IPS DF 6.9 (cell line): ENCODE measurements at places on chromosomes 5 and 9.

GRCh38 chr9:137479892-137480685 lies 21.0 kb upstream of the NSMF start:
- DNase-seq = no peak

DNA sequence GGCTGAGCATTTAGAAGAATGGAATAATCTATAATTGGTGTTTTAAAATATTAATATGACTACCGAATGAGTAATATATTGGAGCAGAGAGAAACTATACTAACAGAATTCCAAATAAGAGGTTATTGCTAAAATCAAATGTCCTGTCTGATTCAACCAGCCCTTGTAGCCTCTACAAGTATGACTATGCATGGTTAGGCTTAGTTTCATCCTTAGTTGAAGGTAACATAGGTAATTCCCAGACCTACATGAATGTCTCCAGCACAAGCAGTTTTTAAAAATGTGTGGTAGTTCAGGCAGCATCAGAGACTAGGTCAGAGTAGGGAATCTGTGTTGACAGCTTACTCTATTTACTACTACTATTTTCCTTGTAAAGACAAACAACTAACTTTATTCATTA lies 51.7 kb upstream of the SLC27A6 start:
- no peak for DNase-seq

- DNase-seq = no peak
These were observed 10.5 kb downstream of the PTTG1 start for GRCh38 chr5:160432196-160432595.

GRCh38 chr5:16837305-16837704 lies 98.8 kb downstream of the MYO10 start:
- DNase-seq = no peak

DNA sequence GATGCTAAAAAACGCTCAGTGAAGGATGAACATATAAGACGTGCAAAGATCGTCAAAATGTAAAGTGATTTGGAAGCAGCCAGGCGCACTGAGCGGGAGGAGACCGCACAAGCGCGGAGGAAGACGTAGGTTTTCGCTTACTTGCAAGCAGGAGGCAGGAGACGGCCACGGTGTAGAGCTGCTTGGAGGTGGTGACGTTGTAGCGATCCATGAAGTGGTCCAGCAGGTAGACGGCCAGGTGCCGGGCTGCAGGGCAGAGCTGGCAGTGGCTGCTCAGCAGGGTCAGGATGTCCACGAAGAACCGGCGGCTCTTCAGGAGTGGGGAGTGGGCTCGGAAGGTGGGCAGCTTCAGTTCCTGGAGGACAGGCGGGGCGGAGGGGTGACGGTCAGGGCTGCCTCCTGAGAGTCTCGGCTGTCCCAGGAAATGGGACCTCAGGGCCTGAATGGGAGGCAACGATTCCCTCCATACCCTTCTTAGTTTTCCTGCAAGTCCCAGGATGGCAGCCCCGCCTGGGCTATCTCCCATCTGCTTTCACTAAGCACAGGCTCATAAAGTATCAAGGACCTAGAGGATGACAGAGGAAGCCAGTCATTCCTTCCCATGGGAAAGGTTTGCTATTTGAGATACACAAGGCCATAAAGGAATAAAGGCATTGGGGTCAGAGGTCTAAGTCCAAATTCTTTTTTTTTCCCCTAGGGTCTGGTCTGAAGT lies 31.8 kb downstream of the CCNJL start:
- DNase-seq = no peak

DNA sequence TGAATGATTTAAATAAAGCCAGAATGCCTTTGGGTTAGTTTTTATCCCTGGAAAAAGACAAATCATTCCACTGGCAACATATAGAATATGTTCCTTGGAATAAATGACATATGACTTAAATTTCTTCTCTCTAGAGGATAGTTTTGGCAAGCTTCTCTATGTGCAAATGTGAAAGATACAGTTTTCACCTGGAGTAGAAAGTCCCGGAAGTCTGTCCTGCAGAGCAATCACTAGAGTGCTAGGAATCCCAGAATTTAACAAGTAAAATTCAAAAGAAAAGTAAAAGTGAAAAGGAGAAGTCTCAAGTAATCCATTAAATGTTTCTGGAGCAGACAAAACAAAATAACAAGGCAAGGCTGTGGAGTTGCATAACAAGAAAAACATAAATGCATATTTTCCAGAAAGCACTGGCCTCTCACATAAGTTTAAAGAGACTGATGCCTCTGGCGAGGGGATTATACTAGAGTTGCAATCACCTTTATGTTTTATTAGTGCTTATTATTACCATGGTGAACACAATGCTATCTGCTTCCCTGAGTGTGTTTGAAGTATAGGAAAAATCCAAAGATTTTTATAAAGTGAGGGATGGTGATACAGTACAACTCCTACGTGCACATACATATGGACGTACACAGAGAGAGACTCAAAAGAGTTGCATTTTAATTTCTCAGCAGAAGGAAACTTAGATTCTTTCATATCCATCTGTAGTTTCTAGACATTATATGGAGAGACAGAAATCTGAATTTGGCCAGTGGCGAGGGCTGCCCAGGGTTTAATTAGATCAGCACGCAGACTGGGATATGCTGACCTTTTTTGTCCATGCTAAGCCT lies 188.3 kb upstream of the ANKRD55 start:
- no peak for DNase-seq

- peak; percentile 39 for DNase-seq
These were observed 88.1 kb downstream of the FGF1 start for GRCh38 chr5:142597546-142598337.

GRCh38 chr5:124660229-124661093 lies 86.0 kb downstream of the ZNF608 start:
- DNase-seq = no peak

DNA sequence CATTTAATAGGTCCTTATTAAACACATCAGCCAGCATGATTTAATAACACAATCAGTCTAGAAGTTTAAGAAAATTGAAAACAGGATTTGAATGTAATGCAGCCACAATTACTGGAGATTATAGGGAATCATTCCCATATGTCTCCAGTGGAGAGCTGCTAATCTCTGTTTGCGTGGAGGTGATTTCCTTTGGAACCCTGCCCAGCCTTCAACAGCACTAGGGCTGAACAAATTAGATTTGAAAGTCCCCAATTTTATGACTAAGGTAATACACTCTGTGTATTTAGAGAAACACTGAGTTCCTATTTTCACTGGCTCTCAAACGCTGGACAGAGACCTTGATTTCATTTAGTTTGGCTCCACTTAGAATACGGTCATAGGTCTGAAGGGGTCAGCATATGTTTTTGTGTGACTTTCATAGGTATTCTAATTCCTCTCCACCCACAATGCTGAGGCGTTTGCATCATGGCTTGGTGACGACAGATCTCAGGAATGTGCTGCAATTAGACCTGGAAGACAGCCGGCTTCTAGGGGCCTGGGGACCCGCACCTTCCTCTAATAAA lies 508.3 kb downstream of the EBF1 start:
- peak; percentile 33 for DNase-seq

- DNase-seq = no peak
These were observed 1.1 kb downstream of the IL4 start for GRCh38 chr5:132674671-132675506.

DNA sequence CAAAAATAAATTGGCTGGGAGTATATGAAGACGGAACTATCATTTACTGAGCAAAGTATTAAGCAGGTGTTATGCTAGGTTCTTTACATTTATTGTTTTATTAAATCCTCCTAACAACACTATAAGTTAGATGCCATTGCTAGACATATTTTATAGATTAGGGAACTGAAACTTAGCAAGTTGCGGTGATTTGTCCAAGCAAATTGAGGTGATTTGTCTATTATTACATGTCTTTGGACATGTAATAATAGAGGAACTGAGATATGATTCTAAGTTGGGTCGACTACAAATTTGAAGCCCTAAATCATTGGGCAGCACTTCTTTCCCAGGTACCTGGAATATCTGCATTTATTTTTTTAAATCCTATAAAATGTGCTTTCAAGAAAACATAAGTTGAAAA lies 429.9 kb downstream of the GABRG2 start:
- DNase-seq = no peak

DNA sequence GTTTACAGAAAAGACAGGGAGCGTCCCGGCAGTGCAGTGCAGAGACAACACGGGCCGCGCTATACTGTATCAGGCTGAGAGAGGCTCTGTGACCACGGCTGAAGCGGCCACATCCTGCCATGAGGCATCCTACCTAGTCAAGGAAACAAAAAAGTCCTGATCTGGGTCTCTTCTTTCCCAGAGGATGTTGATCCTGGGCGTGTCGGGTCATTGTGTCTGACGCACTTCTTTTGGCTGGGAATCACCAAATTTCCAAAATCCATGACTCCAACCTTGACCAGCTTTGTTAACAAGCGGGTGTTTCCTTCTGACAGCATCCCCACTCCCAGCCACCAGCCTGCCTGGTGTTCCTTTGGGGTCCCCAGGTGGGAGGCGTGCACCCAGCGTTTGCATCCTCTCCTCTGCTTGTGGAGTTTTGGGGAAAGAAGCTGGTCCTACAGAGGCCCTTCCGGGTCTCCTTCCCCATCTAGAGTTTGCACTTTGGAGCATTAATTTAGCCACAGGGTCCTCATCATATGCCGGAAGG lies 91.4 kb upstream of the RAI14 start:
- DNase-seq = no peak

GRCh38 chr9:101574731-101575333 lies 19.9 kb downstream of the PPP3R2 start:
- no peak for DNase-seq

DNA sequence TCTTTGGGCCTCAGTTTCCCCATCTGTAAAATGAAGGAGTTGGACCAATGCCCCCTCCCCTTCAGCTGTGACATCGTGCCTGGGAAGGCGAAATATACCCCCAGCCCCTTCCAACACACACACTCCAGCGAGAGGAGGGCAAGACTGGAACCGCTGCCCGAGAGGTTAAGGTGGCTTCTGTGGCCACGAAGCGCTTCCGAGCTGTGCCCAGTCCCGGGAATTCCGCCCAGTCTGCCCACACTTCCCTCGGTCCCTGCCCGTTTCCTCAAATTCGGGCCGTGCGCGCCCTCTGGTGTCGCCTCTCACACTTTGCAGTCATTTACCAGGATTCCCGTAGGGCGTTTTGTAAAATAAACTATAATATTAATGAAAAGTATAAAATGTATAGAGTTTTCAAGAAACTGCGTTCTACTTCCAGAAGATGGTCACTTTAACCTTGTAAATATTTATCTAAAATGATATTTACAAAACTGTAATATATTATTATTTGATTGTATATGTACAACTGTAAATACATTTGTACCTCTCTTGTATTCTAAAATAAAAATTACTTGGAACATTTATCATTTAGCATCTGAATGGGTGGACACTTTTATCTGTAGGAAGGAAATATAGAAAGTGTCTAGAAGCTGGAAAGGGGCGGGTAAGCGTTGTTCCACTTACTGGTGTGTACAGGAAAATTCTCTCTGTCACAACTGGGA lies 11.0 kb upstream of the EXOSC2 start:
- DNase-seq = no peak

DNA sequence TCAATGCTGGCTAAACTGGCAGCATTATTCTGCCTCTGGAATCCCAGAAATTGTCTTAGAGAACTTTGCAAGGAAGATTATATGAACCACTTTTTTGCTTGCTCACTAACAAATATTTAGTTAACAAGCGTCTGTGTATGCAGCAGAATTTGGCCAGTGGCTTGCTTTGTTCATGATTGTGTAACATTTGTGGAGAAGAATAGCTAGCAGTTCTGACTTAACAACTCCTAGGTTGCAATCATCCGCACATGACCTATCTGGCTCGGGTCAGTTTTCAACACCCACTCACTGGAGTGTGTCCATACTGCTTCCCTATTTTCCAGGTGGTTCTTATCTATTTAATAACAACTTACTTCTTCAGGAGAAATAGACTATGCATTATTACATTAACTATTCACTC lies 98.5 kb downstream of the SNX18 start:
- no peak for DNase-seq

DNA sequence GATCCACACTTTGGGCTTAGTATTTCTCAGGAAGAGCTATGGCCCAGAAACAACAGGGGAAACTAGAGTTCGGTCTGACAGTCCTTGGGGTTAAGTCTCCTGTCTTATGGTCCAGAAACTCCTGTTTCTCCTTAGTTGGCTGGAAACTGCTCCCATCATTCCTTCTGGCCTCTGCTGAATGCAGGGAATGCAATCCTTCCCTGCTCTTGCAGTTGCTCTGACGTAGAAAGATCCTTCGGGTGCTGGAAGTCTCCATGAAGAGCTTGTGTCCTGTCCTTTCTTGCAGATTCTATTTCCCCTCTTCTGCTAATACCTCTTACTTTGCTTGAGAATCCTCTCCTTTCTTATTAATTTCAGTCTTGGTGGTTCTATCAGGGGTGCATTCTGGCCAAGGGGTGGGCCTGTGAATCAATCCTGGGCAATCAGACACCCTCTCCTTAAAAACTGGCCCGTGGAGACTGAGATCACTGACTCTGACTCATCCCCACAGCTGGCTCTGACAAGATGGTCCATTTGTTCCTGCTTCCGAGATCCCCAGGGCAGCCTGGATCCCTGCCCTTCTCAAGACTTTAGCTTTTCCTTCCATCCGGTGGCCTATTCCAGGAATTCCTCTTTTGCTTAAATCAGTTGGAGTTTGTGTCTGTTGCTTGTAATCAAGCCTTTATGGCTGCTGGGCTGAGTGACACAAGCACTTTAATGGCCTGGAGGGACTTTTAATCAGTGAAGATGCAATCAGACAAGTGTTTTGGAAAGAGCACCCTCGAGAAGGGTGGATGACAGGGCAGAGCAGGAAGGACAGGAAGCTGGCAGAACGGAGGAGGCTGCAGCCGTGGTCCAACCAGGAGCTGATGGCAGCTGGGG lies 23.7 kb downstream of the PTGS1 start:
- DNase-seq = no peak

DNA sequence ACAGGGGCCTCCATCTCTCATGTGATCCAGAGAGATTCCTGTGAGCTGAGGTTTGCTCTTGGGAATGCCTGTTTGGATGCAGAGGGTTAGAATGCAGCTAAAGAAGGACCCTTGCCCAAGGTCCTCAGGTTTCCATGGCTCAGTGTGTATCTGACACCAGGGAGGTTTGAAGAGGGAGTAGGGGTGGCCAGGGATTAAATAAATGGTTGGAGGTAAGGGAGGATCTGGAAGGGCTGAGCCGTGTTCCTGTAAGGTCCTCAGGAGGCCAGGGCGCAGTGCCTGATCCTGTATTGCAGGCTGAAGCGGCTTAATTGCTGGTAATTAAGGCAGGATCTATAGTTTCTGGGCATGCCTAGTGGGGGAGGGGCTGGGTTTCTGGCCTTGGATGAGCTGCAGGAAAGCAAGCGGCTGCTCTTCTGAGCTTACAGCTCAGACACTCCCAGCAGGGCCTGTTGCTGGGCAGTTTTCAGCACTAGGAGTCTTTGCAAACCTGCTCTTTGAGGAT lies 41.5 kb upstream of the MAP1B start:
- DNase-seq = no peak

DNA sequence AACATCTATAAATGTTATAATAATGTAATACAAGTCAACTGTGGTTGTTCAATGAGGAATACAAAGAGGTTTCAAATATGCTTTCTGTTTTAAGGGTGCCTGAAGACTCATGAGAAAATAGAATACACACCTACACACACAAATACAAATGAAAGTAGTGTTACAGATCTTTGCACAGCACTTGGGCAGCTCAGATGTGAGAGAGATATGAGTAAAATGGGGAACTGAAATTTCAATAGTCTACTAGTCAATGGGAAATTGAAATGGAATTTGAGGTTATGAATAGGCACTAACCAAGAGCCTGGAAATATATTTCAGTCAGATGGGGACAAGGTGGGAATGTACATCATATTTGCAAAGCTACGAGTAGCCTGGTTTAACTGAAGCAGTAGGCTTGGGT lies 96.6 kb downstream of the ISL1 start:
- no peak for DNase-seq
